ENCODE measurements at places on chromosomes 1 and 21.
A peak's percentile ranks its signal among the peaks of the same experiment; 100 is the strongest.

- no peak for DNase-seq
Observed at GRCh38 chr1:160858097-160858496, 4.6 kb downstream of the CD244 start.

DNA sequence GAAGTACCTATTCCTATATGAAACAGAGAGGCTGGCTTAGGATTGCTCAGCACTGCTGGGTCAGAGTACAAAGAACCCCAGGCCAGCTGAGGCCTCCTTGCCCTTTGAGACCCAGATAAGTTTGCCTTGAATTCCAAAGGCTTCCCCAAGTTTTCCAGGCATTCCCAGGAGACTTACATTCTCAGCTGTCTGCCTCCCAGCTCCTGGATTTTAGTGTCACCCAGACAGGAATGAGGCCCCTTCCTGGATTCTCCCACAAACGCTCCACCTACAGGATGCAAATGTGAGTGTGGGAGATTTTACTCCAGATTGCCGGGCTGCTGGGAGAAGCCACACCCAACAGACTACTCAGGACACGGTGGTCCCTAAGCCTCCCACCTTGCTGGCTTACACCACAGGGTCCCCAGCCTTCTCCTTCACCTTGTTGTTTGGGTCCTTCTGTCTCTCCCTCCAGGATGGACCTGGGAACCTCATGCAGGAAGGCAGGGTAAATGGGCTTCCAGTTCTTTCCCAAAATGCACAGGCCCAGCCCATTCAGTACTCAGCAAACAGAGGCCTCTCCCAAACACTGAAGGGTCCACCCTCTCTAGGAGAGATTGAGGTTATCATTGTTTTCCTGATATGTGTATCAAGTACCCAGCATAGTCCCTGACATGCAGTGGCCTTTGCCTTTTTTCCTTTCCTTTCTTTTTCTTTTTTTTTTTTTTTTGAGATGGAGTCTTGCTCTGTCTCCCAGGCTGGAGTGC, 10.6 kb downstream of the RHBG start:
- no peak for DNase-seq

DNA sequence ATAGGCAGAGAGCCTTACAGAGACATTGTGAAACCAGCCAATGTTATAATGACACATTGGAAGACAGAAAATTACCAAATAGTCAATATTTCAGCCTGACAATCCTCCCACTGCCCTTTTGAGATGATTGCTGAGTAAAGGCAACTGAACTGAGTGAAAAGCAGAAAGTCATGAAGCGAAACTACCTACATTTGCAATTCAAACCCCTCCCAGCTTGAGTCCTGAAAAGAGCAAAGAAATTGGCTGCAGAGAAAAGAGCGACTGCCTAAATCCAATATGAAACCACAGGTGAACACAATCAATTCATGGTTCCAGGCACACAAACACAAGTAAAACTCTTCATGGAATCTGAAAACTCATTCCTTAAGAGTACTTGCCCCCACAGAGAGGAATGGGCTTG, 143.4 kb upstream of the CHRM3 start:
- DNase-seq, result no peak

DNA sequence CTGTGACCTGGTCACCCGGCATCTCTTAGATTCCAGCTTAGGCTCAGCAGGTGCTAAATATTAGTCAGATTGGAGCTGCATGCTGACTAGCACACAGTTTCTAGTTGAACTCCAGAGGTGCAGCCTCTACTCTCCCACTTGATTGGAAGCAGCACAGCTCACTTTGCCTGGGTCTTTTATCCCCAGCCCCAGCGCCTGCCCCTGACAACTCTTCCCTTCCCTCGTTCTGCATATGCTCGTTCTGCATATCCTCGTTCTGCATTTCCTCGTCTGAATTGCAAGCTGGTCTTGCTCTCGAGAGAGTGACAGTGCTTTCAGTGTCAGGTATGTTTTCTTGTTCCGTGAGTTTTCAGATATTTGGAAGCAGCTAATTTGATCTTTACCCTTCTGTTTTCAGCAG, 11.7 kb downstream of the COL18A1 start:
- DNase-seq, result no peak

DNA sequence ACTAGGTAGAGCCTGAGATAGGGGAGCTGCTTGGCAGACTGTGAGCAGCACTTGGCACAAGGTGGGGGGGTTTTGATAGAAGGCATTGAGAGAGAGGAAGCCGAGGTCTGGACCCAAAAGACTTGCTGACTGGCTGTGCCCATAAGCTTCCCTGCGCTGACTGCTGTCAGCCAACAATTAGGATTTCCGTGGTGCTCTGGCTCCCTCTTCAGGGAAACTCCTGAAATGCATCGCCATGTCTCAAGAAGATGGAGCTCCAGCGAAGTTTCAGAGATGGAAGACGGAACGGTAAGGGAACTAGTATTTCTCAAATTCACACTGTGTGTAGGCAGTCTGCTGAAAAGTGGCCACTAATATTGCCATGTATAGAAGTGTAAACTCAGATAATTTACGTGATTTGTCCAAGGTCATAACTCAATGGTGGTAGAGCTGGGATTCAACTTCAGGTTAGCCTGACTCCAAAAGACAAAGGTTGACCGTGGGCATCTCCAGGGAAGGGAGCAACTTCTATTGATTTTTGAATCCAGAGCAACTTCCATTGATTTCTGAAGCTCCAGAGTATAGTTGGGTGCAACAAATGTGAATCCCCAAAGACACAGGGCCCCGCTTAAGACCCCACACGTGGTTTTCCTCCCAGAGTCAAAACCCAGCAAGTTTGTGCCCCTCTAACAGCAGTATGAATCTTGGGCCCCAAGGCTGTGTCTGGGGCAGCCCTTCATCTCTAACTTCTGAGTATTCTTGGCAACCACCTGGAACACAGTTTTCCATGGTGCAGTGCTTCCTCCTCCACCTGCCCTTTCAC, 44.5 kb upstream of the CRNN start:
- DNase-seq, result peak; percentile 88

DNA sequence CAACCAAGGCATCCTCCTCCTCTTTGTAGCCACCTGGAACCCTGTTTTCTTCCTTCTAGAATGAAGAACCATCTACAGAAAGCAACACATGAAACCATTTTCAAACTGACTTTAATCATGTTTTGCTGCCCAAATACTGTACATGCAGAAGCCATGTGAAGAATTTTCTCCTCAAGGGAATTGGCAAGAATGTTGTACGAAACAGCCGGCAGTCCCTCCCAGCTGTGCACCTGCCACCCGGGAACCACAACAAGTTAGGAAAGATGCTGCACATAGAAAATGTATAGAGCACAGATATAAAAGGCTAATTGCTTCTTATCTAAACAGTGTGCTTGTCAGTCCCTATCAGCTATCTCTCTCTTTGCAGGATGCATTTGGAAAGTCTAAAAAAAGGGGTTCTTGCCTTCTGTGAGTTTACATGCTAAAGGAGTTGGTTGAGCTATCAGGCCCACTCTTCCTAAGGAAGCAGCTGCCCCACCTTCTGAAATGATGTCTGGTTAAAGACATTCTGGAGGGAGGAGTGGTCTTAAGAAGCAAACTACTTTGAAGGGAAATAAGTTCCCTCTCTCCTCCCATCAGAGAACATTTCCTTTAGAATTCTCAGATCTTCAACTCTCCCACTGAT, 44.8 kb downstream of the RIMS3 start:
- DNase-seq, result no peak

DNA sequence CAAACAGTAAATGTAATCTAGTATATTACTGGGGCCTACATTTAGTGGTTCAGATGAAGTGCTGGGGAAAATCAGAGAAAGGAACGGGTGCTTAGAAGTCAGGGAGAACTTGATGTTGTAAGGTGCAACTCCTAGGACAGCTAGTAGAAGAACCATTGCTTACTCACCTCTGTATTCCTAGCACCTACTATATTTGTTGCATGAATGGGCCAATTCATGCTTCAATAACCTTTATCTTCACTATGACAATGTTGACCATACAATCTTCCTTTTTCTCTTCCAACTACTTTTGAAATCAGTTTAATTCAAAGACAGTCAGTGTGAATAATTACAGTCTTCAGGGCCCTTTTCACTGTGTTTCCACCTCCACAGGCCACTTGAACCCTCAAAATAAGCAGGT, 125.0 kb upstream of the DMRTA2 start:
- no peak for DNase-seq

DNA sequence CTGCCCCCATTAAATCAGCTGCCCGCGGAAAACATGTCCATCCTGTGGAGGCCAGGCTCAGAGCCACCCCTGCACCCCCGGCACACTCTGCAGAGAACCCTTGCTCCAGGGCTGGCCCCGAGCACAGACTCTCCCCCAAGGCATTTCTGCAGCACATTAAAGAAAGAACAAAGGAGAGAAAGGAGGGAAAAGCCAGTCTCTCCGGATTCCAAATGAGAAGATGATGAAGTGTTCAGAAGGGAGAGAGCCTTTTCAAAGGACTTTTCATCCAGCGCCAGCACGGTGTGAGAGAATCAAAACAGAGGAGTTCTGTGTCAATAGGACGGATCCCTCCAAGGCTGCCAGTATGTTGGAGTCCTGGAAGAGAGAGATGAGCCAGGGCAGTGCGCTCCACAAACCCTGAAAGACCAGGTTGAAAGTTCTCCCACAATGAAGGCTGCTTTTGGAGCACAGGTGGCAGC, 498.3 kb downstream of the NPHP4 start:
- no peak for DNase-seq

- DNase-seq, result no peak
Observed at GRCh38 chr1:183313063-183313462, 105.1 kb downstream of the NMNAT2 start.

- DNase-seq, result peak; percentile 75
Observed at GRCh38 chr21:44892536-44893277, 19.2 kb upstream of the PTTG1IP start.

GRCh38 chr1:33972676-33973395, 109.0 kb downstream of the HMGB4 start:
- DNase-seq, result no peak

GRCh38 chr1:223006917-223007648, 136.0 kb downstream of the TLR5 start:
- DNase-seq, result no peak

DNA sequence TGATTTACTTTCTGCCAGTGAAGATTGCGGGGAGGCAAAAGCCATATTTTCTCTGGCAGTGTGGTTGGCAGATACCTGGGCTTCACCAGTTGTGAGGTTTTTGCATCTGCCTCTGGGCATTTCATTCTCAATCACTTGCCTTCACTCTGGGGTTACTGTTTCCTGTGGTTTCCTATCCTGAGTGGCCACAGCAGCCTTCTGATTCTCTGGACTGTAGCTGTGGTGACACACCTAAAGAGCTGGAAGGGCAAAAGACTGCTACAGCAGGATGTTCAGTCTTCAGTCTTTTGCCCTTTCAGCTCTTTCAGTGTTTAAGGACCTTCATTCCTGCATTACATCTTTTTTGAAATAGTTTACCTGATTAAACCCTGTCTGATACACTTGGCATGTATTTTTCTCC, 50.5 kb upstream of the GPR52 start:
- no peak for DNase-seq

GRCh38 chr1:1625824-1626206, 6.2 kb upstream of the MMP23B start:
- no peak for DNase-seq

GRCh38 chr1:110956586-110956985, 7.1 kb downstream of the LRIF1 start:
- DNase-seq, result no peak

DNA sequence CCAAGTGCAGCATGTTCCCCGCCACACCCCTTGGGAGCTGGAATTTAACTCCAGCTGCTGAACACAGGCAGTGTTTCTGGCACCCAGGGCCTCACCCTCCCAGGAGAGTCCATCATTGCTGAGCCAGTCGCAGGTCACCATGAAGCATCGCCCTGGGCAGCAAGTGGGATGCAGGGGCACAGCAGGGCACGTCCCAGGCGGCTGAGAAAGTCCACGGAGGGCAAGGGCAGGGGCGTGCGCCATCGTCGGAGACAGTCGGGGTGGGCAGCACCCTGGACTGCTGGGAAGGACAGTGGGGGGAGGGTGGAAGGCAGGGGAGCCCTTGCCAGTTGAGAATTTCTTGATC, 69.2 kb upstream of the PDE9A start:
- no peak for DNase-seq

GRCh38 chr1:42340901-42341300, 5.9 kb upstream of the FOXJ3 start:
- DNase-seq, result no peak

DNA sequence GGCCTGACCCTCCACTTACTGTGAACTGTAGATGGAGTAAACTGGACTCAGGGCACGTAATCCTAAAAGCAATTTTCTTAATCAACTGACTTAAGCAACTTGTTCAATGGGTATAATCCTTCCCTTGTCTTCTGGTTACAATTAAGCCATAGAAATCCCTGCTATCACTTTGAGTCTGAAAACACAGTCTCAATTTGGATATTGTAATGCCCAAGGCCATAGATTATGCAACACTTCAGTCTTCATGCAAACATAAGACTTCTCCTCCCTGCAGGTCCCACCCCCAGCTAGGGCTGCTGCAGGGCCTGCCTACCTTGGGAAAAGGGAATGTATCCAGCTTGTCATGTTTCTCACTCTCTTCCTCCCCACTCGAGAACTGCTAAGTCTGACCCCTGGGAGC, 6.2 kb upstream of the SLC5A9 start:
- DNase-seq, result no peak
